Activated T-helper 17 cell treated with anti-CD3 and anti-CD28 coated beads, Interleukin-2, amount 50 U/mL, for 72 hours (primary cell): ENCODE measurements at places on chromosomes 13 and 19. TPM values are rescaled to one million over a fixed set of nuclear protein-coding genes. Genes with fewer than 3 reads are reported as not detected.

EMC10 gene
- 31.3 TPM for total RNA-seq

RUBCNL gene
- 0.56 TPM for total RNA-seq

OR7A5 gene
- total RNA-seq: not detected

VSTM1 gene
- total RNA-seq: not detected

ZNF229 gene
- total RNA-seq: 0.09 TPM

LIM2 gene
- 0.40 TPM for total RNA-seq

KLF1 gene
- 0.61 TPM for total RNA-seq

CGB3 gene
- not detected for total RNA-seq

CCDC70 gene
- total RNA-seq: 0.43 TPM

COX6B2 gene
- 0.15 TPM for total RNA-seq

ZNF837 gene
- 1.1 TPM for total RNA-seq

RFPL4A gene
- not detected for total RNA-seq

C3 gene
- total RNA-seq: 4.3 TPM

CD33 gene
- 1.2 TPM for total RNA-seq

GRCh38 chr13:87005511-87005910, 665.7 kb upstream of the SLITRK5 start:
- ATAC-seq: no peak

GRCh38 chr13:45219938-45220375, 19.1 kb upstream of the KCTD4 start:
- ATAC-seq: no peak

- no peak for ATAC-seq
These were observed 31.0 kb upstream of the MBNL2 start for GRCh38 chr13:97191142-97191541.

- ATAC-seq: no peak
These were observed 157.5 kb downstream of the RGCC start for GRCh38 chr13:41614671-41615527.

GRCh38 chr13:77310579-77311279, 16.2 kb downstream of the MYCBP2 start:
- ATAC-seq: no peak

GRCh38 chr19:6271721-6272410, 7.9 kb downstream of the MLLT1 start:
- no peak for ATAC-seq

DNA sequence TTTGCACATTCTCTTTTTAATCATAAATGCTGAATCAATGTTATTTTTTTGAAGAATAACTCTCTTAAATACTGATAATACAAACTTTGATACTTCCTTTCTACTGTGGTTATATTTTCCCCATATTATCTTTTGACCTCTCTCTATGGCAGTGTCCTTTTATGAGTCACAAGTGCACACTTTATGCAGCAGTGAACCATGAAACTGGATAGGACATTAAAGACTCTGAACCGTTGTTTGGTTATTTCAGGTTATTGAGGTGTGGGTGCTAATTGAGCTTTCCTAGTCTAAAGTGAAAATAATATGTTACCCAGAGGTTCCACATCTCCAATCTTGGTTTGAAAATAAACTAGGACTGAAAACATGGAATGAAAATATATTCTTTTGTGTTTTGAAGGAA, 71.4 kb downstream of the DGKH start:
- ATAC-seq: no peak

GRCh38 chr19:16441661-16442162, 30.1 kb downstream of the EPS15L1 start:
- no peak for ATAC-seq

GRCh38 chr13:47976325-47976724, 24.7 kb downstream of the SUCLA2 start:
- no peak for ATAC-seq

GRCh38 chr19:10214784-10215183, 16.3 kb downstream of the S1PR2 start:
- no peak for ATAC-seq

GRCh38 chr13:51118809-51119431, 7.8 kb upstream of the C13orf42 start:
- no peak for ATAC-seq

- no peak for ATAC-seq
These were observed 120.7 kb downstream of the RXFP2 start for GRCh38 chr13:31860002-31860401.

GRCh38 chr19:5738423-5738822, 18.0 kb downstream of the CATSPERD start:
- no peak for ATAC-seq

DNA sequence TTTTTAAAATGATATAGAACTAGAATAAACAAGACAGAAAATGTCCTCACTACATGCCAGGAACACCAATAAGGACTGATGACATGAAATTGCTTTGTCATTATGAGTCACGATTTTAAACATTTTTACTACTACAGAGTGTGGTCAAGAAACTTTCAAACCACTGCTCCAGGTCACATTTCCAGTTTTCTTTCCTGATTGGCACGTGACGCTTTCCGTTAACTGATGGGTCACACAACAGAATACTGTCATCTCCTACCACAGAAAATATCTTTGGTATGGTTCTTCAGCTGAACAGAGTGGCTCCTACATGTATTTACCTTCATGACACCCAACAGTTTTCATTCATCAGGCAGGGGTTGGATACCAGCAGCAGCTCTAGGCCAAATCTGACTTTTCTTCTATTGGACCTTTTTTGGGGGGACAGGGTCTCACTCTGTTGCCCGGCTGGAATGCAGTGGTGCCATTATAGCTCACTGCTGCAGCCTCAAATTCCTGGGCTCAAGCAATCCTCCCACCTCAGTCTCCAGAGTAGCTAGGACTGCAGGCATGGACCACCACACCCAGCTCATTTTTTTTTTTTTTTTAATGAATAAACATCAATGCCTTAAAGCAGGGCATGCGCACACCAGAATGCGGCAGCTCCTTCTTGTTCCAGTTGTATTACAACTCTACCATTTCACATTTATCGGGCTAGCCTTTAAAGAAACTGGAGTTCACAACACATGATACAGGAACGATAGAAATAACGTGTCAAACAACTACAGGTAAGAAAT, 147.4 kb downstream of the RNF17 start:
- peak; percentile 88 for ATAC-seq
